ENCODE measurements at places on chromosomes 7 and 10.

DNA sequence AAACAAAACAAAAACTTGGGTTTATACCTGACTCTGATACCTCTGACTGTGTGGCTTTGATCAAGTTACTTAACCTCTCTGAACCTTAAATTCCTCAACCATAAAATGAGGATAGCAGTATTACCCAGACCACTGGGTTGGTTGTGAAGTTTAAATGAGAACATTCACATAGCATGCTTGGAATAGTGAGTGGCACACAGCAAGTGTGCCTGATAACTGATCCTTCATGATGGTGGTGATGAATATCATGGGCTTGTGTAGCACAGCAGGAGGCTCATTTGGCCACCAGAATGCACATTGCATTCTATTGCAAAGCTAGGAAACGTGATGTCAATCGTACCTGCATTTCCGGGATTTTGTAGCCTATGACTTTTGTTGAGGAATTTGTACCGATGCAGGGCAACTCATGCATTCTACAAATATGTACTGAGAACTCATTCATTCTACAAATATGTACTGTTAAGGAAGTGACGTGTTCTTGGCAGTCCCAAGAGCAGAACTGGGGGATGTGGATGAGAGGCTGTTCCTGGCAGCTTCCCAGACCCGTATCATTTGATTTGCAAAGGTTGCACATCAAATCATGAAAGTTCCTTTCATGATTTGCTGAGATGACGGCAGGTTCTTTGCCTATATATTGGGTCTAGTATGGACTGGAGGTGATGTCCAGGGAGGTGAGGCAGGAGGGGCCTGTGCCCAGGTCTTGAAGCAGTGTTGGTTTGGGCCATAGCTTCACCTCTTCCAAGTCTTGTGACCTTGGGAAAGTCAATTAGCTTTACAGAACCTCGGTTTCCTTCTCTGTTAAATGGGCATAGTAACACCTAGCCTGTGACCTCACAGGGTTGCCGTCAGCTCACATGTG is 94.6 kb upstream of the SMNDC1 start:
- DNase-seq: no peak

DNA sequence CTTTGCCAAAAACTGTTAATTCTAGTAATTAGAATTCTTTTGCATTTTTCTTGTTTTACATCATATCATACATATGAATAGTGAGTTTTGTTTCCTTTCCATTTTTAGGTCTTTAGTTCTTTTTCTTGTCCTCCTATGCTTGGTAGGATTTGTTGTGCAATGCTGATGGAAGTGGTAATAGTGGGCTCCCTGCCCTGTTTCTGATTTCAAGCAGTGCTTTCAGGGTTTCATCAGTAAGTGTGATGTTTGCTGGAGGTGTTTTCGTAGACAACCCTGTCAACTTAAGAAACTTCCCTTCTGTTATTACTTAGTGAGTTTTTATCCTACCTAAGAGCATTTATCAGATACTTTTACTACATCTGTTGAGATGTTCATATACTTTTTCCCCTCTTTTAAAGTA is 50.5 kb downstream of the CSGALNACT2 start:
- no peak for DNase-seq

DNA sequence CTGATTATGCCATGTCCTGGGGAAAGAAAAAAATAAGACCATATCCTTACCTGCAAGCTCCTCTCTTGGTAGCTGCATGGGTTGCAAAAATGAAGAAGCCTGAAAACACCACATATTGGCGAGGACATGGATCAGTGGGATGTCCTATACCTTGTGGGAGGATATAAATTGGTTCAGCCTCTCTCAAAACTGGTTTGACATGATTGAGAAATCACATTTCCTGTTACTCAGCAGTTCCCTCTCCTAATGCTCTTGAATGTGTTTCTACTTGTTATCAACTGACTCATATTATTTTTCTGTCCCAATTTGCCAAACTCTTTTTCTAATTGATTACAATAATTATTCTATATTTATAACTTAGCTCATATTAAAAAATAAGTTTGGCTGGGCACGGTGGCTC is 380.2 kb downstream of the EXOC4 start:
- DNase-seq: no peak

GRCh38 chr10:7906128-7906527 is 87.8 kb downstream of the TAF3 start:
- DNase-seq: no peak

DNA sequence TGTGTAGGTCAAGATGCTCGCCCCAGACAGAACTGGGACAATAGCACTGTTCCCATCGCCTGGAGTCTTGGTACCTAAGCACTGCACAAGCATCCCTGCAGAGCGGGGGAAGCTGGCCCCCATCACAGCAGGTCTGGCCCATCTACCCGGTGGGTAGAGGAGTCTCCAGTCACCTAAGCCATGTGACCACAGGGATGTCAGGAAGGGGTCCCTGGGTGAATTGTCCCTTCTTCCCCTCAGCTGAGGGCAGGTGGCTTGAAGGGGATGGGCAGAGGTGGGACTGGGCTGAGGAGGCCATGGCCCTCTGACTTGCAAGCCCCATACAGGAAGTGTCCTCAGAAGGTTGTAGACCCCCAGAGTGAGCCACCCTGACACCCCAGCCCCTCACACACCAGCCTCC is 39.7 kb downstream of the FRMPD2 start:
- no peak for DNase-seq

- no peak for DNase-seq
Measured at GRCh38 chr7:156768698-156769472, 124.1 kb downstream of the LMBR1 start.

- DNase-seq: no peak
Measured at GRCh38 chr10:78700816-78701520, 367.8 kb upstream of the ZMIZ1 start.

DNA sequence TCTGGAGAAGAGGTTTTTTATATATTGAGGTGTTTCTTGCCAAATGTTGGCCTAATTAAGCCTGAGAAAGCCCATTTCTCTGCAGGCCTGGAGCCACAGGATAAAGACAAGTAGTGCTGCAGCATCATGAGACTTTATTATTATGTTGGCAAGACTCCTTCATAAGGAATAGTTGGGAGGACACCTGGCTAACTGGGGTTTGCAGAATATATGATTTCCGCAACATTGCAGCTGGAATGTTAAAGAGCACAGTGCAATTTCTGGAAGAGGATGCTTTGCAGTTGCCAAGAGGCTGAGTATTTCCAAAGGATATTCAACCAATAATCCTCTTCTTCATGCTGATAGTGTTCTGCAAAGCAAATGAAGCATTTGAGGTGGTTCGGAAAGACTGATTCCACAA is 1512.8 kb upstream of the LRRTM3 start:
- no peak for DNase-seq

- no peak for DNase-seq
Measured at GRCh38 chr7:34131371-34131770, 226.0 kb downstream of the BMPER start.

DNA sequence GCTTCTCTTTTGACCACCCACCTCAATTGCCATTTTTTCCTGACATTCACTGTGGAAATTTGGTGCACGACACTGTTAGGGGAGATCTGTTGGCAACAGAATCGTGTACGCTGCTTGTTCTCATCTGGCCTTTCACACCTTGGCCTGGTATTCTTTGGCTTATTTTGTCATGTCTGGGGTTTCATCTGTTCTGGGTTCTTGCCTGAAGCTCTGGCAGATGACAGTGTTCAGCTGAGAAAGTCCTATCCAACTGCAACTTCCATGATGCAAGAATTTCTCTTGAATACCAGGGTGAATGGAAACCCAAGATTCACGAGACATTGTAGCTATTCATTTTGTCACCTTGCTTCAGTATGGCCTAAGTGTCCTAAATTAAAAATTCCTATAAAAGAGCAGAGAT is 82.6 kb upstream of the CELF2 start:
- DNase-seq: no peak

DNA sequence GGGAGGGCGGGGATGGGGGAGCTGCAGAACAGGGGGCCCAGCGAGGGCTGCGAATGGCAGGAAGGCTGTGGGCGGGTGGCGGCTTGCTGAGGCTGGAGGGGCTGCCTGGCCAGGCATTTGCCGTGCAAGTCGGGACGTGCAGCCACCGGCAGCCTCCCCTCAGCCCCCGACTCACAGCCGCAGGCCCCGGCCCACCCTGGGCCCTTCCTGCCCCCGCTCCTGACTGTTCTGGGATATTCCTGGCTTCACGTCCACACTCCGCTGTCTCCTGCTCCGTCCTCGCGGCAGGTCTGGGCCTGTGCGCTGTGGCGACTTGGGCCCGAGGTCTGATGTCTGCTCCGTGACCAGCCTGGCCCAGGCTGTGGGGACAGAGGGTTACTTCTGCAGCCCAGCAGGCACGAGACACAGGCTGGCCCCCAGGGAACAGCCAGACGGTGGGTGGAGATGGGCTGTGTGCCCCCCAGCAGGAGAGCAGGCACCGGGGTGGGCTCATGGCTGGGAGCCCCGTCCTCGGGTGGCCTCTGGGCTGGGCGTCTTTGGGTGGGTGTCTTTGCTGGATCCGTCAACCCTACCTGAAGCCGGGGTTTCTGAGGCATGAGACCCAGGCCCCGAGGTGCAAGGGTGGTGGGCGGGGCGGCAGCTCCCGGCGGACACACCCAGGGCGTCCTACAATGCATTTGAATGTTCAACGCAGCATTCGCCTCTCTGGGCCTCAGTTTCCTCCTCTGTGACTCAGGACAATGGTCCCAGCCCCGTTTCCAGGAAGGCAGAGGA is 86.5 kb downstream of the FOXL3 start:
- DNase-seq: no peak

DNA sequence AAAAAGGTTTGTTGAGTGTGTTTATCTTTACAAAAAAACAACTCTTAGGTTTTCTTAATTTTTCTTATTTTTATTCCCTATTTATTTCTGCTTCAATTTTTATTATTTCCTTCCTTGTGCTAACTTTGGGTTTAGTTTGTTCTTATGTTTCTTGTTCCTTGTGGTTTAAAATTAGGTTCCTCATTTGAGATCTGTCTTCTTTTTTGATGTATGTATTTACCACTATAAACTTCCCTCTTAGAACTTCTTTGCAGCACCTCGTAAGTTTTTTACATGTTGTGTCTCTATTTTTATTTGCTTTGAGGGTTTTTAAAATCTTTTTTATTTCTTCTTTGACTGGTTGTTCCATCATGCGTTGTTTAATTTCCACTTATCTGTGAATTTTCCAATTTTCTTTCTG is 1217.1 kb upstream of the CELF2 start:
- DNase-seq: no peak

DNA sequence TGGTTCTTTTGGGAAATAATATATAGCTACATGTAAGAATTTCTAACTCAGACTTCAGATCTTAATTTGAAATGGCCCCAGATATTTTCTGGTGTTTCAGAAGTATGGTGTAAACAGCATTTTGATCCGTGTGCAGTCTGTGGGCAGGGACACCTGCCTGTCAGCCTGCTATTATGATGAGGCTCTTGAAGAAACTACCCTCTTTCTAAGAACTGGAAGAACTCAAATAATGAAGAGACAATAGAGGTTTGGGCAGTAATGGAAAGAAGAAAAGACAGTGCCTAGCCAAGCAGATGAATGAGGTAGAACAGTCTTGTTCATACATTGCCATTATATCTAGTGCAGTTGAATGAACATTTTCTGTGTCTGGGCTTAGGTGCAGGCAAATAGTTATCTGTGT is 256.6 kb downstream of the ARHGAP21 start:
- DNase-seq: no peak

- no peak for DNase-seq
Measured at GRCh38 chr10:85623342-85623741, 743.3 kb downstream of the GRID1 start.

- DNase-seq: no peak
Measured at GRCh38 chr7:70763961-70764691, 367.8 kb upstream of the GALNT17 start.

Measured in T-helper 22 cell (primary cell).